ENCODE measurements at places on chromosomes 16 and 17.

DNA sequence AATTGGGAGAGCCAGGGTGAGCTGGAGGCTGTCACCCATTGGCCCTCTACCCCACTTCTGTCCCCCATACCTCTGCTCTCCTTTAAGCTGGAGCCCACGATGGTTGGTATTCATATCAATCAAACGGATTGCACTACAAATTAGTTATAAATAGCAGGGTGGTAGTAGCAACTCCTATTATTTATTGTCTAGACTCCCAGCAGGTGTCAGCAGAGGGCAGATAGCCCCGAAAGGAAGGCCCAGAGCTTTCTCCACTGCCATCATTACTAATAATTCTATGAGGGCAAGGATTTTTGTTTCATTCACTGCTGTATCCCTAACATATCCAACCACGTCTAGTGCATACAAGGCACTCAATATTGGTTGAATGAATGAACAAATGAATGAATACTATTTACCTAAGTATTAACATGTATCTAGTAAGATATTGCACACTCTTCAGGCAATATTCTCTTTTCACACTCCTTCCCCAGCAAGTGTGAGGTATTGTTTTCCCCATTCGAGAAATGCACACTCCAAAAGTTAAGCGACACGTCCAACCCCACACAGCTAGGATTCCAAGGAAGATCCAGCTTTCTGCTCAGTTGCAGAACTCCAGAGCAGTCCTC, 6.3 kb downstream of the C17orf50 start:
- DNase-seq: no peak

GRCh38 chr16:87584975-87585374, 17.3 kb upstream of the JPH3 start:
- no peak for DNase-seq

DNA sequence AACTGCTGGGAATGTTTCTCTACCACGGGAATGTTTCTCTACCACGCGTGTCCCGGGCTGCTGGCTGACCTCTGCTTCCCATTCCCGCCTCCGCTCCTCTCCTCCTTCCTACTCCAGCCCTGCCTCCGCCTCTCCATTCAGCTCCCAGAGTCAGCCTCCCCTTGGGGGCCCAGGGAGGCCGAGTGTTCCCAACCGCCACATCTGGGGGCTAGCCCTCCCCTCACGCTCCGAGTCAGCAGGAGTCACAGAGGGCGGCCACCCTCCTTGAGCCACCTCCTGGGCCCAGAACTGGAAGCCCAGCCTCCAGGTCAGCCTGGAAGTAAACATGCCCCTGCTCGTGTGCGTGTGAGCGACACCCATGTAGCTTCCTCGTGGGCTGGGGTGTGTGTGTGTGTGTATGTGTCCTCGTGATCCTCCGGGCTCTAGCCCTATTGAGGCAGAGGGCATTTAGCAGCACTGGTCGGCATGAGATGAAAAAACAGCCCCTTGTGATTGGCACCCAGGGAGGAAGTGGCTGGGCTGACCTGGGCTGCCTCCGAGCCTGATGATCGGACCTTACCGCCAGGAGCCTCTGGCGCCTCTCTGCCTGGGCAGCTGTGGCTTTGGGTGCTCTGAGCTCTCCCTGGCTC, 7.3 kb downstream of the CYGB start:
- DNase-seq: no peak

GRCh38 chr16:71542377-71542776, 16.2 kb downstream of the CHST4 start:
- no peak for DNase-seq

- no peak for DNase-seq
Measured at GRCh38 chr17:21095735-21096134, 31.0 kb upstream of the DHRS7B start.

GRCh38 chr17:66309793-66310192, 7.4 kb downstream of the PRKCA start:
- DNase-seq: no peak

DNA sequence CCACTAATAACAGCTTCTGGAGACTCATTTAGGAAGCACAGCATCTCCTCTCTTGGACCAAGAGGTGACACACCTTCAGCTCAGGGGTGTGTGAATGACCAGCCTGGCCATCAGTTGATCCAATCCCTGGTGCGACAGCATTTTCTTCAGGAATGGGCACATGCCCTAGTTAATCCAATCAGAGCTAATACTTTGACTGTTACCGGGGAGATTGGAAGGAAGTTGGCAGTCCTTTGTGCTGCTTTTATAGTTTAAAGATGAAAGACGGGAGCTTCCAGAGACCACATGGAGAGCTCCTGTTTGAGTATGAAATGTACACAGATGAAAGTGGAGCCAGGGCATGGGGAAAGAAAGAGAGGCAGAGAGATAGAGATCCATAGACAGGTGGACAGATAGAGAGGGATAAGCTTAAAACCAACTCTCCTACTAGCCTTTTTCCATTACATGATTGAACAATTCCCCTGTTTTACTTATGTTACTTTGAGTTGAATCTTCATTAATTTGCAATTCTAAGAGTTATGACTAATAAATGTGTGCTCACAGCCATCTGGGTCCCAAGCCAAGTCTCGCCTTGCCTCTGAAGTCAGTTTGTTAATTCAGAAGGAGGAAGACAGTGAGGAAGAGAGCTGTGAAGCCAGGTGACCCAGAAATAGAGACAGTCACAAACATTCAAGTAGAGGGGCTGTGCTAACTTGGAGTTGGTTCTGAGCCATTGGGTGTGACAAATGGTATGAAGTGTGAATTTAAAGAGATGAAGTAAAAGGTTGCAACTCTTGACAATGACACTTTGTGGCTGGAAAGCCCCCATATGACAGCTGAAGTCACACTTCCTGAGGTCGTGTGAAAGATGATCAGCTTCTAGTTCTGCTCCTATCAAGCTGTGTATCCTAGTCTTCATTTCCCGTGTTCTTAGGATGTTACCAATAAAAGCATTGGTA, 120.0 kb upstream of the GOT2 start:
- DNase-seq: no peak

DNA sequence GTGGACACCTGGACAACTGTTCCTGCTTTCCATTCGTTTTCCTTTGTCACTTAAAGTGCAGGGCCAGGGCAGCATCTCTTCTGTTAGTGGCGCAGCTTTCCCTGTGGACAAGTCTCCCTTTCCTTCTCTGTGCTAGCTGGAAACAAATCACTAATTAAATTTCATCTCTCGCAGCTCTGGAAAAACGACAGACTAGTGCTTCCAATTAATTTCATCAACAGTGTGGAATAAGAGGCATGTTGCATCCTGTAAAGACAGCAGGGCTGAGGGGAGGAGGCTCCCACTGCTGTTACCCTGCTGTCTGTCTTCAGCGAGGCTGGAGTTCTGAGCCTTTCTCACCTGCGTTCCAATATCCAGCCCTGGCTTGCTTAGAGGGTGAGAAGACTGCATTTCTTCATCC, 352.1 kb upstream of the HSBP1 start:
- no peak for DNase-seq

DNA sequence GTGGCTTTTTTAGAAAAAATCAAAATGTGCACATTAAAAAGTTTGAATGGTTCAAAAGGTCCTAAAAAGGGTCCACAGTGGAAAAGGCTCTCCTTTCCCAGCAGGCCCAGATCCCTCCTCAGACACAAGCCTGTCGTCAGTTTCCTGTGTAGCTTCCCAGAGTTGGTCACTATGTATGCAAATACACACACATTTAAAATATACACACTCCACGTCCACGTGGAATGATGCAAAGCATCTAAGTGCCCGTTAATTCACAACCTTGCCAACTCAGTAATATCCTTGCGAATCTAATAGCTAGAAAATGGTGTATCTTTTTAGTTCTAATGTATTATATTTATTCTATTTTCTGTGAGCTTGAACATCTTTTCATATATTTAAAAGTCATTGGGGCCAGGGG, 17.7 kb downstream of the NLRC5 start:
- no peak for DNase-seq

Data from fibroblast of skin of left biceps (primary cell).